ENCODE measurements at places on chromosomes 3 and 15. TPM values are rescaled to one million over a fixed set of nuclear protein-coding genes. Genes with fewer than 3 reads are reported as not detected.

SLC28A1 gene
- under 0.01 TPM for total RNA-seq

CKMT1A gene
- total RNA-seq: not detected

CACNA2D2 gene
- total RNA-seq: not detected

DISP2 gene
- total RNA-seq: under 0.01 TPM

WDR93 gene
- under 0.01 TPM for total RNA-seq

KCNAB1 gene
- total RNA-seq: 4.8 TPM

LTF gene
- total RNA-seq: 0.38 TPM

RPUSD3 gene
- total RNA-seq: 28.0 TPM

GP5 gene
- total RNA-seq: 1.1 TPM

MESP2 gene
- 0.77 TPM for total RNA-seq

PLXNA1 gene
- 40.6 TPM for total RNA-seq

GP9 gene
- not detected for total RNA-seq

CADPS gene
- 0.85 TPM for total RNA-seq

SEMA5B gene
- under 0.01 TPM for total RNA-seq

TEX55 gene
- not detected for total RNA-seq

FYTTD1 gene
- total RNA-seq: 60.9 TPM

GABRB3 gene
- total RNA-seq: 0.28 TPM

AQP9 gene
- not detected for total RNA-seq

POLQ gene
- 11.3 TPM for total RNA-seq

CCDC51 gene
- total RNA-seq: 25.3 TPM

OCA2 gene
- not detected for total RNA-seq

TAGLN3 gene
- total RNA-seq: 0.85 TPM

CSPG5 gene
- total RNA-seq: 0.19 TPM

INSYN1 gene
- total RNA-seq: 1.5 TPM

GPR87 gene
- total RNA-seq: under 0.01 TPM
